ENCODE measurements at places on chromosomes 7 and 10. TPM values are rescaled to one million over a fixed set of nuclear protein-coding genes. Genes with fewer than 3 reads are reported as not detected.

The SMURF1 gene
- total RNA-seq: 16.7 TPM

The CYP2C19 gene
- not detected for total RNA-seq

The GLI3 gene
- total RNA-seq: 8.8 TPM

The ALOX5 gene
- 0.73 TPM for total RNA-seq

The PLXDC2 gene
- 4.1 TPM for total RNA-seq

The GPER1 gene
- 0.58 TPM for total RNA-seq

The ITIH5 gene
- 1.1 TPM for total RNA-seq

The FEZF1 gene
- total RNA-seq: not detected

The GRID2IP gene
- total RNA-seq: 0.21 TPM

The MMD2 gene
- not detected for total RNA-seq

The CADPS2 gene
- total RNA-seq: 1.4 TPM

The RPEL1 gene
- total RNA-seq: 0.28 TPM

The LAMB1 gene
- total RNA-seq: 274 TPM

The CRPPA gene
- total RNA-seq: 2.6 TPM

The SPOCK2 gene
- 39.4 TPM for total RNA-seq

The AGAP4 gene
- 10.0 TPM for total RNA-seq

The LRGUK gene
- total RNA-seq: 1.6 TPM

The DYNC1I1 gene
- total RNA-seq: 5.3 TPM

The PALD1 gene
- total RNA-seq: 1.5 TPM

The CLRN3 gene
- not detected for total RNA-seq

The PBLD gene
- total RNA-seq: 10.9 TPM

The FUOM gene
- 32.4 TPM for total RNA-seq

The SLC29A3 gene
- total RNA-seq: 3.2 TPM

The LIPN gene
- total RNA-seq: not detected

The GIMAP4 gene
- total RNA-seq: not detected

The FOXI2 gene
- 0.06 TPM for total RNA-seq

The CCZ1 gene
- total RNA-seq: 59.9 TPM

The ACTL6B gene
- 45.8 TPM for total RNA-seq

The MRPS24 gene
- 118 TPM for total RNA-seq

The PSD gene
- 7.4 TPM for total RNA-seq

The MMRN2 gene
- 24.6 TPM for total RNA-seq

The OPN1SW gene
- 0.48 TPM for total RNA-seq

The NRAP gene
- 1.7 TPM for total RNA-seq

The ZNF853 gene
- 13.3 TPM for total RNA-seq
